Activated CD8-positive, alpha-beta memory T cell treated with anti-CD3 and anti-CD28 coated beads for 1 hour (primary cell): ENCODE measurements at places on chromosomes 6 and 20.

DNA sequence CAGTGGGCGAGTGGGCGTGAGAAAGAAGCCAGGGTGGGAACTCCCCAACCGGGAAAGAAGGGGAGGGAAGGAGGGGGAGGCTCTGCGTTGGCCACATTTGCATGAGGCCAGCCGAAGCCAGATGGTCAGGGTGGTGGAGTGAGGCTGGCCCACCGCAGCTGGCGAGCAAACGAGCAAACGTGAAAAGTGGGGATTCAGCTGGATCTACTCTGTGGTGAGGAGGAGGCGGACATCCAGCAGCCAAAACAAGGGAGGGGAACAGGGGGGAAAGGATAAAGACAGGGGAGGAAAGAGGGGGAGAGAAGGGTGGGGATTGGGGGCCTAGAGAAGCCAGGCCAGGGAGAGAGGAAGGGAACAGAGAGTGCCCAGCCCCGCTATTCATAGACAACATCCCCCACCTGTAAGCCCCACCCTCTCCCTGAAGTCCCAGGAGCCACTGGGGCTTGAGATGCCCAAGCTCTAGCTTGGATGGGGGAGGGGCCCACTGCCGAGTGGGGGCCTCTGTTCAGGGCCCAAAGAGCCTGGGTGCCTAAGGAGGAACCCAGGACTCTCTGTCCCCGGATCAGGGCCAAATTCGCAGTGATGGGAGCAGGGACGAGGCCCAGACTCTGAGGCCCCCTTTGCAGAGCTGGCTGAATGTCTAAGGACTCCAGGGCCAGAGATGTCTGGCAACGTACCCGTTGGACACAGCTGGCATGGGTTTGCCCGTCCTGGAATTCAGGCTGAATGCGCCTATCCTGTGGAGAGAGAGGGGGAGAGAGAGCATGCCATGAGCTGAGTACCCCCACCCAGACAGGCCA lies 45.1 kb downstream of the CPNE5 start:
- DNase-seq, result no peak

DNA sequence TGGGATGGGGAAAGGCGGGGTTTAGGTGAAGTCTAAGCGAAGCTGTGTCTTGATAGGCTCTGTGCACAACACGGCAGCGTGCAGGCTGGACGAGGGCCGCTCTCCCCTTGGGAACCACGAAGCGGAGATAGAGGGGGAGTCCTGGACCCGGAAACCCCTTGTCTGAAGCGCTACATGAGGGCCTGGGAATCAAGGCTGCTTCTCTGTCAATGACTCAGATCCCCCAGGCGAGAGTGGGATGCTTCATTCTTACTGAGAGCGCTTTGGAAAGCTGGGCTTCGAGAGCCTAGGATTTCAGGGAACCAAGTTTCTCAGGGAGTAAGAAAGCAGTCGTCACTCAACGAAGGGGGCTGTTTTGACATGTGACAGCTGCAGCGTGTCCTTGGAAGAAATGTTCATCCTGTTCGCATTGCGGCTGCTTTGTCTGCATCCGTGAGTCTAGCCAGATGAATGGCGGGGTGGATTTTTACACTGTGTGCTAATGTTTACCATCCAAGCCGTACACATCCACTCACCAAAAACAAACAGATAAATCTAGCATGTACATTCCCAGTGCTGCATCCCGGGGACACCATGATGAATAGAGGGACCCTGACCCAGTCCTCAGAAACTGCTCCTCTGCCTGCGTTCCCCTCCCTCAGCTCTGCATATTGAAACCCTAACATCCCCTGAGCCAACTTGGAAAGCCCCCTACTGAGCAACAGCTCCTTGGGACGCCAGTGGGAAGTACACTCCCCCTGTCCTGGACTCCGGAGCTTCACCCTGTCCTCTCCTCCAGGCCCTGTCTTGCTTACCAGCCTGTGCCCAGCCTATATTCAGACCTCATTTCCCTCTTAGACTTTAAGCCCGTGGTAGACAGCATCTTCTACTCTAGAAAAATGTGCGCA lies 24.5 kb upstream of the RTF2 start:
- DNase-seq, result no peak

DNA sequence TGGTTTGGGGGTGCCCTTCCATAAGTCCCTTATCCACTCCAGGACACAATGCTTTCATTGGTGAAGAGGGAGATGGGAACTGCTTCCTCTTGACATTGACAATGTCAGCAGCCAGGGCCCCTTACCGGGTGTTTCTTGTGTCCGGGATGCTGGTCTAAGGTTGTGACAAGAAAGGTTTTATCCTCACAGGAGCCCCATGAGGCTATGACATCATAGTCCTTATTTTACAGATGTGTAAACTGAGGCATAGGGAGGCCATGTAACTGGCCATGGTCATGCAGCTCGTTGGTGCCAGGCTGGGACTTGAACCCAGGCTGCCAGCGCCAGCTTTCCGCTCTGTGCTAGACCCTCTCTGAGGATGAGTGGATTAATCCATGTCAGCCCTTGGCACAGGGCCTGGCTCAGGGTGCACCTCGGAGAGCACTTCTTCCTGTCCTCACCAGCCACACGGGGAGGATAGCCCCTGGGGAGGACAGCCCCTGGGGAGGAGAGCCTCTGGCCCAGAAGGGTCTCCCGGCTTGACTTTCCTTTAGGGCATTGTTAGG lies 157.3 kb downstream of the SYCP2 start:
- no peak for DNase-seq

DNA sequence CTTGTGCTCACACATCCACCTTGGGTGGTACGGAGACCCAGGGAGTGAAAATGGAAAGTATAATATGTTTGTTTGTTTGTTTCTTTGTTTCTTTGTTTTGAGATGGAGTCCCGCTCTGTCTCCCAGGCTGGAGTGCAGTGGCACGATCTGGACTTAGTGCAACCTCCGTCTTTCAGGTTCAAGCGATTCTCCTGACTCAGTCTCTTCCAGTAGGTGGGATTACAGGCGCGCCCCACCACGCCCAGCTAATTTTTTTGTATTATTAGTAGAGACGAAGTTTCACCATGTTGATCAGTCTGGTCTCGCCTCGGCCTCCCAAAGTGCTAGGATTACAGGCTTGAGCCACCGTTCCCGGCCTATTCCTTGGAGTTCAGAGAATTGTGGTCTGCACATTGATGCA lies 115.4 kb downstream of the TRIM27 start:
- DNase-seq, result no peak
